NCI-H2081 treated with DMSO at 0.1 percent for 48 hours (cell line): ENCODE measurements at places on chromosomes 7 and 10.

DNA sequence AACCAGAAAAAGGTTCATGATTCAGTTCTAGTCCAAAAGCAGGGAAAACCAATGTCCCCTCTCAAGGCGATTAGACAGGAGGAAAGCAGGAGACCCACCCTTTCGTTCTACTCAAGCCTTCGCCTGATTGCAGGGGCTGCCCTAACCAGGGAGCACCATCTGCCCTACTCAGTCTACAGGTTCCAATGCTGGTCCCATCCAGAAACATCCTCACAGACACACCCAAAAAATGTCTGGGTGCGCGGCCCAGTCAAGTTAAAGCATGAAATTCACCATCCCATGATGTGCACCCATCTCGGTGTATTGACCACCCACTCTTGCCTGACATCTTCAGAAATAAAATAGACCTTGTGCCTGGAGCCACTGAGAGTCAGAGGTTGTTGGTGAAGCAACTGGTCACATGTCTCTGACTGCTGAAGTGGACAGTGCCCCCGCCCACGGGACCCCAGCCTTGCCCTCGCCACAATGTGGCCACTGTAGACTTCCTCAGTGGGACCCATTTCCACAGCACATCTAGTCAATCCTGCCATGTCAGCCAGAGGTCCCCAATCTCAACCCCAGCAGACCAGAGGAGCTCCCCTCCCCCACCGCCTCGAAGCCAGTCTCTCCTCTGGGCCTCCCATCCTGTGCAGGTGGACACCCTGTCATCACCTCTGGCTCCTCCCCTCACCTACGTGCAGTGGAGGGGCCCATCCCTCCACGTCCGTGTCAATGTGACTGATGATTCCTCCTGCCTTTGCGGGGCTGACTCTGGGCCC, 116.3 kb upstream of the PPP2R2D start:
- DNase-seq = no peak

DNA sequence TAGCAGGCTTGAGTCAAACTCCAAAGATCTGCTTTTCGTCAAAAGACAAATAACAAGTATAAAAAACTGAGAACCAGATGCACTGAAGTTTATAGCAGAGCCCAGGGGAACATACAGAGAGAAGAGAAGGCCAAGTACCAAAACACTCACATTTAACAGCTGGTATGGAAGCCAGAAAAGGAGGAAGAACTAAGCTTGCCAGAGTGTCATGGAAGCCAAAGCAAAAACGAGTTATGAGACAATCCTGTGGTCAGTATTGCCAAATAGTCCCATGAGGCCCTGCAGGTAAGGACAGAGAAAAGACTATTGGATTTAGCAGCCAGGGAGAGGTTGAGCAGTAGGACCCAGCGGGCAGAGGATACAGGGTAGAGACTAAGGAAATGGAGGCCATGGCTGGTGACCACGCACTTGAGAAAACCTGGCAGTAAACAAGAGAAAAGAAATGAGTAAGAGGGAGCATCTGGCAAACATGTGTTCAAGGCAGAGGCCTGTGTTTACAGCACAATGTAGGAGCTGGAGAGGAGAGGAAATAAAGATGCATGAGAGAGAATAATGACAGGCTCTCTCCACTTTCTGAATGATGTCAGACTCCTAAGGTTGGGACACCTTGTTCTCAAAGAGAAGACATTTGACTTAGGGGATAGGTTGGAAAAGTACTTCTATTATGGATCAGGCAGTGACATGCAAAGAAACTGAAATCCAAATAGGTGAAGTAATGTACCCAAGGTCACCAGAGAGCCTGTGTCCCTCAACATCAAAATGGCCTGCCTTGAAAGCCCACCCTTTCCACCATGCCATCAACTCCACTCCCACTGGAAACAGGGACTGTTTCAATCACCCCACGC, 9.1 kb downstream of the CREB3L2 start:
- no peak for DNase-seq

- DNase-seq = no peak
These were observed 183.8 kb downstream of the CAMK1D start for GRCh38 chr10:12533151-12533550.

DNA sequence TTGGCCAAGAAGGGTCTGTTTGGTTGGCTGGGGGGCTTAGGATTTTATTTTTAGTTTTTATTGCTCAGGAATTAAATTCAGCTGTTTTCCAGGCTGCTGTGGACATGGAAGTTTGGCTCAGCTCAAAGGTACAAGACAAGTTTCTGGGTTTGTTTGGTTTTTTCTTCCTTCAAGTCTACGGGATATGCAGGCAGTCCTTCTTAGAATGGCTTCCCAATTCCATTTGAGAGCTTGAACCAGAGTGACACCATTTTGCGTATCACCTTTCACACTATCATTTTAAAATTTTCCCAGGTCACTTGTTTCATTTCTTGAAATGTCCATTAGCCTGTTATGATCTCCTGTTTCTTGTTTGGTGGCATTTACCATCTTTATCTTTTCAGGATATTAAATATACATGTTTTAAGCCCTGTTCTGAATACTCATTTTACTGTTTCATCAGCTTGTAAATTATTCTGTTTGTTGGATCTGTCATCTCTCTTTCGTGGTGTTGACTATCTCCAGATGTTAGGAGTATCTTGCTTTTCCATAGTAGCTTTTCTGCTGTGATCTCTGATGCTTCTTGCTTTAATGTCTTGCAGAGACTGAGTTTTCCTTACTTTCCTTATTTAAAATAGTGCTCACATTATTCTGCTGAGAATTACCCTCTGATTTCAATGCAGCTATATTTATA, 9.4 kb upstream of the TMEM168 start:
- no peak for DNase-seq

GRCh38 chr10:113954409-113954808, 89.3 kb upstream of the ADRB1 start:
- DNase-seq = no peak

GRCh38 chr7:28811008-28811407, 147.1 kb downstream of the TRIL start:
- no peak for DNase-seq

DNA sequence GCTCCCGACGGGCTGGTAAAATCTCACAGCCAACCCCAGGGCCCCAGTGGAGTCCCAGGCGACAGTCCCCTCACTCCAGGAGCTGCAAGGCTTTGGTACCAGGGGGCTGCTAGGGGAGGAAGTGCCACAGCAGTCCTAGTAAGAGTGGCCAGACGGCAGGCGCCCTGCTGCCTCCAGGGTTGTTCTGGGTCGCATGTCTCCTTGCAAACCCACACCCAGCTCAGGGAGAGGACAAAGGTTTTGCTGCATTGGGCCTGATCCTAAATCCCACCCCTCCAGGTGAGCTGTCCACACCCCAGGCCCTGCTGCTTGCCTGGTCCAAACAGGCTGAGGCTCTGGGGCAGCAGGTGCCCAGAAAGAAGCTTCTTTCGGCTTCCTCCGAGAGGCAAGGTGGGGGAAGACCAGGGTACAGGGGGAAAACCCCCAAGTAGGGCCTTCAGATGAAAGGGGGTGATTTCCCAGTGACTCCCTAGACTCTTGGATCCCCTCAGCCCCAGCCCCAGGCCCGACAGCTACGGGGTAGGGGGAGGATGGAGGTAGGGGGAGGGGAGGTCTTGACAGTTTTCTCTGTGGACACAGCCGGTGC, 4.2 kb upstream of the KCP start:
- DNase-seq = no peak

GRCh38 chr10:130746311-130746710, 565.2 kb downstream of the TCERG1L start:
- no peak for DNase-seq

DNA sequence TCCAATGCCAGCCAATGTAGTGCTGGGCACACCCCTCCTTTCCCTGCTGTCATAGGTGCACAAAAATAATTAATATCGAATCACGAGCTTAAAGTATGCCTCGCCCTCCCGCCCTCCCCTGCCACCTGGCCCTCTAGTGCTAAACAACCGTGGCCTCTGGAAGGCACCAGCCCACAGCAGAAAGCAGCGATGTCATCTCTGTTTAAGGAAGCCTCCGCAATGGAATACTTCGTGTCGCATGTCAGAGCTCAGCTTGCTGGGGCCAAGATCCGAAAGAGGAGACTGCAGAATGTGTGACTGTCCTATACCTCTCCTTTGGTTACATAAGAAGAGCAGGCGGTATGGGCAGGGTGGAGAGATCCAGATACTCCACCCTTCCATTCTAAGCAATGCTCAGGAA, 71.5 kb downstream of the RHOBTB1 start:
- DNase-seq = no peak

DNA sequence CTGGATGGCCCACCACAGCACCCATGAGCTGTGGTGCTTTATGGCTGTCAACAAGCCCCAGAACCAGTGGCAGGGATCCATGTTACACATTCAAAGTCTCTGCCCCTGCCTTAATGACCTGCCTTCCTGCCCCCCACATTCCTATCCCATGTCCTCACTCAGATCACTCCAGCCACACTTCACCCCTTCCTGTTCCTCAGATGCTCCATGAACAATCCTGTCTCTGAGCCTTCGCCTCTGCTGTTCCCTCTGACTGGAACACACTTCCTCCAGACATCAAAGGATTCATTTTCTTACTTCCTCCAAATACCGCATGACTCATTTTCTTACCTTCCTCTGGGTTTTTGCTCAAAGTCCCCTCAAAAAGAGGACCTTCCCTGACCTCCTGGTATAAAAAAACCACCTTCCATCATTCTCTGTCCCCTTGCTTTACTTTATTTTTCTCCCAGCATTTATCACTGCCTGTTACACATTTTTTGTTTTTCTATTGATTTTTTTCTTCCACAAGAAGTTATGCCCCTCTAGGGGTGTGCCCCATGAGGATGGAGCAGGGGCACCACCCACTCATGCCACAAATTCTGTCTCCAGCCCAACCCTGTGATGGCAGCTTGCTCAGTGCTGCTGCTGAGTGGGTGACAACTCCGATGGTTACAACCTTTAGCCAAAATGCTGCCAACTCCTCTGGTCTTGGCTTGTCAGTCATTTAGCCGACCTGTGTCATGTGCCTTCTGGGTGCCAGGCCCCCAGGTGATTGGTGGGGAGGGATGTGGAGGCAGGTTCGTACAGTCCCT, 18.2 kb downstream of the COL13A1 start:
- no peak for DNase-seq

GRCh38 chr10:80436446-80437098, 17.5 kb upstream of the TSPAN14 start:
- DNase-seq = no peak

DNA sequence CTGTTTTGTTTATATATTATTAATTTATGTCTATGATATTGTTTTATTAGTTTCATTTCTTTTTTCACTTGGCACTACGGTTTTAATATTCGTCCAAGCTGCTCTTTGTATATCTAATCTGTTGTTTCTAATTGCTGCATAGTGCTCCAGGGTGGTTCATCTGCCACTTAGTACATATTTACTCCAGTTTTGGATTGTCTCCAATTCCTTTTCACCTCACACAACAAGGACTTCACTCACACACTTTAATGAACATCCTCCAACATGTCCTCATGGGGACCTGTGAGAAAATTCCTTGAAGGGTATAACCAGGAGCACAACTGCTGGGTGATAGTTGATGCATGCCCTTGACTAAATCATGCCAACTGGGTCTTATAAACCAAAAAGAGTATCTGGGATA, 14.1 kb upstream of the NOC3L start:
- DNase-seq = no peak

DNA sequence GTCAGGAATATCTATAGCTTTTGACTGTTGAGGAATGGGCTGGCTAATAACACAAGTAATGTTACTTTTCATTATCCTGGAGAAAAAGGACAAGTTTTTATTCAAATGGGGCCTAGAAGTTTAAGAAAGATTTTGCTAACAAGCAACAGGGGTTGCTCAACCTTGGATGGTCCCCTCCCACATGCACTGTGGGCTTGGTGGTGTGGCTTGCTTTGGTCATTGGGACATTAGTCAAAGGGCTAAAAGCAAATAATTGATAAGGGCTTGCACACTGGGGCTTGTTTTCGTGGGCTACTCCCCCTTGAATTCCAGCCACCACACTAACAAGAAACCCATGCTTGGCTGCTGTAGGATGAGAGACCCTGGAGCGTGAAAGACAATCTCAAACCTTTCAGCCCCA, 127.6 kb downstream of the JCAD start:
- no peak for DNase-seq

DNA sequence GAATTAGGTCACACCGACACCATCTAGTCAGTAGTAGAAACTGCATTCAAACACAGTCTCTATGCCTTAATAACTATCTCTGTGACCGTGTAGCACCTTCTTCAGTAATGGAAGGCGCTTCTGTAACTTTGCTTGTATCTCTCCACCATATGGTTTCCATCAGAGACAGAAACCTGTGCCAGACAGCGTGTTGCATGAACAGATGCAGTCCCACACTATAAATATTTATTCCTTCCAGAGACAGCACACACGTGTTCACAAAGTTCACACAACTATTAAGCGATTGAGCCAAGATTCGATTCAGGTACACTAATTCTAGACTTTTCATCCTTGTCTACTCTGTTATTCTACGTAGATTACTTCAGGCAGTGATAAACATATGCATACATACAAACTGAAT, 873.9 kb upstream of the MBL2 start:
- no peak for DNase-seq

DNA sequence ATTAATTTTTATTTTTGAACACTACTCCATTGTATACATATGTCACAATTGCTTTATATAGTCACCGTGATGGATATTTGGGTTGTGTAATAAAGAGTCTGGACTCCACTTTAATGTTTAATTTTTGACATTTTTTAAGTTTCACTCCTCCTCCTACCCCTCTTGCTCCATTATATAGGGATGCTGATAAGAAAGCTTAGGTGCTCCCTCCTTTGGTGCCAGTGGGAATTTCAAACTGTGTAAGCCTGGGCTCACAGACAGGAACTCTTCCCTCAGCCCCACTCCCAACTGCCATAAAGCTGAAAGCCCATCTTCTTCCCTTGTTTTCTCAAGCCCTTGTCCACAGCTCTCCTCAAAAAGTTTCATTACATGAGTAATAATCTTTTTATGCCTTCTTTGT, 47.6 kb downstream of the TWIST1 start:
- no peak for DNase-seq

GRCh38 chr7:2520761-2521290, 1.3 kb downstream of the LFNG start:
- DNase-seq = no peak

GRCh38 chr7:37332243-37333016, 116.2 kb downstream of the ELMO1 start:
- no peak for DNase-seq

DNA sequence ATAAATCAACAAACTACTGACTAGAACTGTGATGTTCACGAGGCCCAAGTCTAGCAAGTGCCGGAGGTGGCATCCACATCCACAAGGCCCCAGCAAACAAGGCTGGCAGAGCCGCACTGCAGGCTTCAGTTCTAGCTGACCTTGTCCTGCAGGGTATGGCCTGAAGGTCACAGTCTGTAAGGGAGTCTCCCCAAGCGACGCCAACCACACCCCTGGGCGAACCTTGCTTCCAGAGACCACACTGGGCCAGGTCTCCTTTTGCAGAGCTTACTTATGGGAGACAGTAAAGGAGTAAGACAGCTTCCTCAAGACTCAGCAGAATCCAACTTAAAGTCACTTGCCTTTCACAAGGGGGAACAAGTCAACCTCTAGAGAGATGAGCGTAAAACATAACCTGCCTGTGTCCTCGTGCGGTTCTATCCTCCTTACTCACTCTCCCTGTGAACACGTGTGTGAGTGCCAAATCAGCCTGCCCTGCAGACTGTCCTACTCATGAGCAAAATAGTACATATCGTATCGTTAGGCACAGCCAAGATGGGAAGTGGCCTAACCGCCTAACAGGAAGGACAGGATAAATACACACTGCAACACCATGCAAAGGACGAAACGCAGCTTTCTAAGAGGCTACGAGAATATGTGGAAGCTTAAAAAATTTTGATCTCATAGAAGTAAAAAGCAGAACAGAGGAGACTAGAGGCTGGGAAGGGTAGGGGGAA, 22.7 kb downstream of the FAM53B start:
- DNase-seq = no peak

- DNase-seq = peak; percentile 36
These were observed 50.4 kb downstream of the CPEB3 start for GRCh38 chr10:92240289-92241157.
